ENCODE measurements at places on chromosomes 12 and 14.
A peak's percentile ranks its signal among the peaks of the same experiment; 100 is the strongest.

GRCh38 chr12:122896662-122897061, 738 bp upstream of the VPS37B start:
- no peak for DNase-seq

DNA sequence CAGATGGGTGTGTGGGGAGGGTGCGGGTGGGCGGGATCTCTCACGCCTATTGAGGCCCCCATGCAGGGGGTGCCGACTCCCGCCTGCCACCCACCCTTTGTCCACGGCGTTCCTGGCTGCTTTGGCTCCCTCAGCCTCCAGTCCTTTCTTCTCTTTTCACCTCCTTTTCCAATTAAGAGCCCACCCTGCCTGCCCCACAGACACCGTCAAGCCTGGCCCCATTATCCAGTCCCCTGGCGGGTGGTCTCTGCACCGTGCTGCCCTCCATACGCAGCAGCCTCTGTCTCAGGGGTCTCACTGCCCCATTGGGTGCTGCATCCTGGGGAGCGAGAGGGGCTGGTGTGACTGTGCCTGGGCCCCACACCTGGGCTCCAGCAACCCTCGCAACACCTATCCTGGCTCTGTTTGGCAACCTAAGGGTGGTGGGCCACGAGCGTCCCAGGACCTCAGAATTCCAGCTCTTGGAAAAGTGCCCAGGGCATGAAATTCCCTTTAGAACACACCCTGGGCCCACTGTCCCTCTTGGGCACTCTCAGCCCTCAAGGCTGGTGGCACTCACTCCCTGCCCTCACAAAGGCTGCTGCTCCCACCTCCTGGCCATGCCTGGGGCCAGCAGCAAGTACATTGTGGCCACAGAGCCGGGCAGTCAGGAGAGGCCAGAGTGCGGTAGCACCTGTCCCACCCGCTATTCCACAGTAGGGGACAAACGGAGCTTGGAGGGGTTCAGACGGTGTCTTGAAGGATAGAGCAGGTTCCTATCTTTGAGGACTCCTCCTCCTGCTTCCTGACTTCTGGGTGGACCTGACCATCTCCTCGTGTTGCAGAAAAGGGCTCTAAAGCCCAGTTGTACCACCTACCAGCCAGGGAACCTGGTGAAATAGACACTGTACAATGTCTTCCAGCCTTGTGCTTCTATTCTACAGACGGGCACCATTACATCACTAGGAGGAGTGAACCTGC, 114.1 kb downstream of the KIF26A start:
- no peak for DNase-seq

DNA sequence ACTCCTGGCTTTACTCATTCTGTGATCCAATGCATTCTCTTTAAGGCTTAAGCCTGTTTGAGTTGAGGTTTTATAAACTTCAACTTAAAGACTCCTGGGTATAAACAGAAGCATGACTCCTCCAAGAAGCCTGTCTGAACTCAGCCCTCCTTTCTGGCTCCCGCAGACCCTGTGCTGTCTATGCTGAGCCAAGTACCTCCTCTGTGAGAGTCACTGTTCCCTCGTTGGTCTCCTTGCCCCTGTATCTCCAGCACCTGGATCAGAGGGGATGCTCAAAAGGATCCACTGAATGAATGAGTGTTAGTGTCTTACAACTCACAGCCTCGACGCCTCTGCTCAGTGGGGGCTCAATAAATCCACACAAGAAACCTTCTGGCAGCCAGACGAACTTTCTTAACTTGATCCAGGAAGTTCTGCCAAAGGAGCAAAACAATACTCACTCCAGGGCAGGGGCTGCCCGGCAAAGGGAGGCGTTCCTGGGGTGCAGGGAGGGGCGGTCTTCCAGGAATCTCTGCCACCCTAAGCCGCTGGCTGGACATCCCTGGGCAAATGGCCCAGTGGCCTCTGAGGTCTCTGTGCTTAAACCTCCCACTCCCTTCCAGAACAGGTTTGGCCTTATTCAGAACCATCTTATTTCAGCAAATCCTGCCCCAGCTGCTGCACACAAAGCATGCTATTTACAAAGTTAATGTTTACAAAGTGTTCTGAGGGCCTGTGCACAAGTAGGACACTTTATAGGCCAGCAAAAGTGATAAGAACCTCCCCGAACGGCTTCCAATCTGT, 32.9 kb downstream of the MAP1LC3B2 start:
- DNase-seq = no peak

GRCh38 chr14:97390096-97390724, 593.0 kb downstream of the VRK1 start:
- DNase-seq = no peak

GRCh38 chr12:113161415-113162016, 12.0 kb downstream of the CFAP73 start:
- peak; percentile 97 for DNase-seq

GRCh38 chr12:2300168-2300567, 247.4 kb downstream of the CACNA1C start:
- DNase-seq = no peak

- no peak for DNase-seq
Measured at GRCh38 chr14:76169776-76170175, 18.1 kb downstream of the GPATCH2L start.

- no peak for DNase-seq
Measured at GRCh38 chr12:103798586-103798985, 42.4 kb downstream of the NT5DC3 start.

DNA sequence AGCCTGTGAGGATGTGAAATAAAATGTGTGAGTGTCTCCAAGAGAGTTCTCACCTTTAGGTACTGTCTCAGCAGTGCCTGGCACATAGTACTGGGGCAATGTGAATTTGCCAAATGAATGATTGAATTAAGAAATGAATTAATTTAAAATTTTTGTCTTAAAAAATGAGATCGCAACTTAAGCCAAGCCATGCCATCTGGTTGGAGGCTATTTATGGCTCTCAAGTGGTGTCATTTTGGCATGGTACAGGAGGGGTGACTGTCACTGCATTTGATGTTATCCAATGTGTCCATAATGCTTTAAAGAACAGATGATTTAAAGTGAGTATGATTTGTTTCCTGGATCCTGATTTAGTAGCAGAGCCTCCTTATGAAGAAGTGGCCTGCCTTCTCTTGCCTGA, 80.3 kb downstream of the SRGAP1 start:
- DNase-seq = no peak

- DNase-seq = no peak
Measured at GRCh38 chr12:94750864-94751263, 100.5 kb upstream of the TMCC3 start.

DNA sequence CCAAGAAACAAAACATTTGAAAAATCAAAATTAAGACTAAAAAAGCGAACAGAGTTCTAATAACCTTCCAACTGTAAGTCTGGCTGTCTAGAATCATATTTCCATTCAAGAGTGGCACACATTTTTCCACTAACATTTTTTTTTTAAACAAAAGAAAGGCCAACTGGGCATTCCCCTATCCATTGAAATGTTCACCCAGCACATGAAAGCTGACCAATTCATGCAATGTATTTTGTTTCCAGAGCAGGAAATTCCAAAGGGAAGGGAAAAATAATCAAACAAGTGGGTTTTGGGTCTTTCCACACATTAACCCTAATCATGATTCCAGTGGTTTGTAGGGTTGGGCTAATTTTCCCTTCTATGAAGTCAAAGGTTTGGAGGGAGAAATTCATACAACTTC, 206.5 kb downstream of the CALM1 start:
- no peak for DNase-seq

DNA sequence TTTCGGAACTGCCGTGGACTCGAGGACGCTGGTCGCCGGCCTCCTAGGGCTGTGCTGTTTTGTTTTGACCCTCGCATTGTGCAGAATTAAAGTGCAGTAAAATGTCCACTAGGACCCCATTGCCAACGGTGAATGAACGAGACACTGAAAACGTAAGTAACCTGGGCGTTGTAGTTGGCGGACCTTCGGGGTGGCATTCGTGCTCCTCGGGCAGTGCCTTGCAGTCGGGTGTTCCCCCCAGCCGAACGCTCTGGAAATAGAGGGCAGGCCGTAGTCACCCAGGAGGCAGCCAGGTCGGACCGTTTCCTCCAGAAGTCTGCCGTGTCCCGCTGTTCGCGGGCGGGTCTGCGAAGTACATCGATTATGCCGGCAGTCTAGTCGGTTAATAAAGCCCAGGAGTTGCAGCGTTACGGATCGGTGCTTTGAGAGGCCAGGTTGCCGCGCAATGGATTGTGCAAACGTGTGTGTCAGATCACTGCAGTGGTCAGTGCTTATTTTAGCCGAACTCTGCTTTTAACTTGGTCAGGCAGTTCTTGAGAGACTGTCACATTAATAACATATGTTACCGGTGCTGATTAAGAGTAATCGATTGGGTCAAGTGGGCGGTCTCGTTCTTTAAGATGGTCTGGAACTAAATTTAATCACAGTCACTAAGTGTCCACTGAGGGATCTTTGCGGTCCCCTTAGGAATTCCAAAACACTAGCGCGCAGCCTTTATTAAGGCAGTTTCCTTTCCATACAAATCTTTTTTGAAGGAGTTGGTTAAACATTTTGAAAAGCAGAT, 906 bp downstream of the MARK3 start:
- DNase-seq = peak; percentile 44

DNA sequence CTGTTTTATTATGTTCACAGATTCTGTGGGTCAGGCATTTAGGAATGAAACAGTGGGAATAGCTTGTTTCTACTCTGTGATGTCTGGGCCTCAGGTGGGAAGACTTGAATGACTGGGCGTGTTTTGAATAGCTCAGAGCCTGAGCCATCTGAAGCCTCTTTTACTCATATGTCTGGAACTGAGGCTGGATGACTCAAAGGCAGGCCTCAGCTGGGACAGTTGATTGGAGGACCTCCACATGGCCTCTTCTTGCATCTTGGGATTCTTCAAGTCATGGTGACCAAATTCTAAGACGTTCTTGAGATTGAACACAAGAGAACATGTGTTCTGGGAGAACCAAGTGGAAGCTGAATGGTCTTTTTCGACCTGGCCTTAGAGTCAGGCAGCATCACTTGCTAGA, 45.8 kb upstream of the TBX3 start:
- no peak for DNase-seq

DNA sequence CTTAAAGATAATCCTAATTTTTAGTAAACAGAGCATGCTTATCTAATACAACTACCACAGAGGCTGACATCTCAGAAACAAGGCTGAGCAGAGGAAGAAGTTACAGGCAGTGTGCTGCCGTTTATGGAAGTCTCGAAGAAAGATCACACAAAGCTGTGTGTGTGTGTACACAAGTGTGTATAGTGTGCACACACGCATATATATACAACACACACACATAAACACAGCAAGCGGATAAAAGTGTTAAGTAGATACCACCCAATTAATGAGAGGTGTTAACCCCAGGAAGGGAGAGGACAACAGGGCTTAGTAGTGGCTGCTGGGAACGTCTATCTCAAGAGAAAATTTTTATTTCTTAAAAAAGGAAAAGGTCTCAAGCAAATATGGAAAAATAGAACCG, 15.3 kb downstream of the CCDC88C start:
- no peak for DNase-seq

GRCh38 chr12:129717438-129717837, 186.4 kb downstream of the TMEM132D start:
- no peak for DNase-seq

GRCh38 chr12:112584266-112584722, 165.5 kb downstream of the PTPN11 start:
- no peak for DNase-seq

GRCh38 chr12:107518868-107519267, 166.7 kb upstream of the PWP1 start:
- no peak for DNase-seq

GRCh38 chr12:47941871-47942613, 21.4 kb upstream of the TMEM106C start:
- peak; percentile 69 for DNase-seq

DNA sequence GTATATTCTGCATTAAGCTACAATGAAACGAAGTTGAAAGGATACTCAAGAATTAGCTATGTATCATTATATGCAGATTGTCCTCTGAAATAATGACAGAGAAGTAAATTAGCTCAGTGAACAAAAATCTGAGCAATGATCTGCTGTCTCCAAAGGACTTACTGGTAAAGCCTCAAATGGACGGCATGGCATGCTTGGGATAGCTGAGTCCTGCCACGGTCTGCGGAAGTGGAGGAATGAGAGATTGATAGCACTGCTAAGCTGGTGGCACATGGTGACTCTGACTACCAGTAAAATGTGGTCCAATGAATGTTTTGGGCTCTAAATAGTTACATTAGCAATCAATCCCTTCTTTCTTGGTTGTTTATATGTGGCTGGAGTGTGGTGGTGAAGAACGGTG, 3.7 kb upstream of the DENND5B start:
- DNase-seq = no peak

GRCh38 chr12:15265875-15266274, 44.7 kb upstream of the RERG start:
- no peak for DNase-seq

DNA sequence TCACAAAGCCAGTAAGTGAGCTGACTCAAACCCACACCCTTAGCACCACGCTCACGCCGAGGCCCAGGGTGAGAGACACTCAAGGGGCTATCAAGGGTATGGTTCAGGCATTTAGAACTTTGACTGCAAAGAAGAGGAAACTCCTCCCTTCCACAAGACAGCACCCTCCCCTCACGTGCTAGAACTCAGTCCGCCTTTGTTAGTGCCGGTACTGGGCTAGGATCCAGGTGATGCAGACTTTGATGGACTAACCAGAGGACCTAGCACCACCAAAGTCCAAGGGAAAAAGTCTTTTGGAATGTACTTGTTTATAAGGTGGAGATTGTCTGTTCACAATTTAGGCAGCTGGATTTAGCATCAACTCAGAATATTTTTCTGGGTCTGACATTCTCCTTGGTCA, 33.7 kb downstream of the VWF start:
- no peak for DNase-seq

DNA sequence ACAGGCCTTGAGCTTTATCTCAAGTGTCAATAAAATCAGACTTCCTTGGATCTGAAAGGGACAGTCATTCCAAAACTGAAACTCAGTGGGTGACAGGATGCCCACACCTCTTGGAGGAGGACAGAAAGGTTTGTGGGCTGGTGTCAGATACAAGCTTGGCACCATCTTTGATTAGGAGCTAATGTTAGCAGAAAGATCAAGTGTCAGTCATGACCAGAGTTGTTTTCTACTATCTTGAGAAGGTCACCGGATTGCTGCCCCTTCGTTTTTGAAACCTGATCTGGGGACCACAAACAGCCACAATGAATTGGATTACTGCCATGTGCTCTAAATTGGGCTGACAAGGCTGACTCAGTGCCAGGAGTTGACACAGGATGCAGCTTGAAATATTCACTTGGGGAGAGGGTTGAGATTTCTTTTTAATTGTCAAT, 88.3 kb downstream of the OTOGL start:
- no peak for DNase-seq

All from WERI-Rb-1 (cell line).